ENCODE measurements at places on chromosomes 2 and 18.
A peak's percentile ranks its signal among the peaks of the same experiment; 100 is the strongest.

- peak; percentile 10 for DNase-seq
These were observed 172.2 kb downstream of the LDLRAD4 start for GRCh38 chr18:13390711-13391110.

DNA sequence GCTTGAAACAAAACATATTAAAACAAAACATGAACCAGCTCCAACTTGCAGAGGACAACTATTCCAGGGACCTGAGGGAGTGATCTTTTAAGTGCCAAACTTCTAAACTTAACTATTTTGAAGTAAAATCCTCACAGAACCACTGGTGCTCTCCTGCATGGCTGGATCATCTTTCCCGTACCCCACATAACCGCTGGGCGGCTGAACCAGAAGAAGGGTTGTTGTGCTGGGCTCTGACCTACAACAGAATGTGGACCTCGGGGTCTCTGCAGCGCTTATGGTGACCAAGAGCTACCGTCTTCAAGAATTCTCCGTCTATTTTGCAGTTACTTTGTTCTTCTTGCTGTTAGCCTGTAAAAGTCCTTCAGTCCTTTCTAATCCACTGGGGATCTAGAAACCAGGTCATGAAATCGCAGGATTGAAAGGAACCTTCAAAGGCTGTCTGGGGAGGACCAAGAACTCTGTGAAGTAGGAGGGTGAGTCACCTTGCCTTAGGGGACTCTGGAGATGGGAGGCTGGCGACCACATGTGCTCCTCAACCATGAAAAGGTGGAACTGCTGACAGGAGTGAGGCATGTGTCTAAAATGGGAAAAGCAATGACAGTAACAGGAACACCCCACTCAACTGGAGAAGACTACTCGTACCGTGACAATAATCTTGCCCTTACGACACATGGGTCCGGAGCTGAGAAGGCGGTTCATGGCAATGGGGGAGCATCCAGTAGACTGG, 46.6 kb downstream of the HDLBP start:
- DNase-seq, result no peak

GRCh38 chr2:10269711-10270610, 32.7 kb upstream of the HPCAL1 start:
- DNase-seq, result no peak

DNA sequence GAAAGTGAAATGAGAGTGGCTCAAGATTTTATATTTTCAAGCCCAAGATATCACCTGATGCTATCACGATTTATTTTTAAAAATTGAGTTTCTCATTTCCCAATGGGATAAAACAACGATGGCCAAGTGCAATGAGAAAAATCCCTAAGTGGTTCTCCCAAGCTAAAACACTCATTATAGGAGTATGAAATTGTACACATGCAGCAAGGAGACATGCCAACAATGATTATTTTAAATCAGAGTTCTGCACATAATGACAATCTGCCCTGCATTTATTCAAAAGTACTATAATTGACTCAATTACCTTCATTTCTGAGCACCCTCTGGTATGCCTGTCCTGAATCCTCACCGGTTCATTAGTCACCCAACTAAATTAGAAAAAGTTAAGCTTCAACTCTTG, 12.7 kb downstream of the CYTIP start:
- no peak for DNase-seq

- DNase-seq, result peak; percentile 65
These were observed 29.6 kb downstream of the MCEE start for GRCh38 chr2:71100195-71100964.

DNA sequence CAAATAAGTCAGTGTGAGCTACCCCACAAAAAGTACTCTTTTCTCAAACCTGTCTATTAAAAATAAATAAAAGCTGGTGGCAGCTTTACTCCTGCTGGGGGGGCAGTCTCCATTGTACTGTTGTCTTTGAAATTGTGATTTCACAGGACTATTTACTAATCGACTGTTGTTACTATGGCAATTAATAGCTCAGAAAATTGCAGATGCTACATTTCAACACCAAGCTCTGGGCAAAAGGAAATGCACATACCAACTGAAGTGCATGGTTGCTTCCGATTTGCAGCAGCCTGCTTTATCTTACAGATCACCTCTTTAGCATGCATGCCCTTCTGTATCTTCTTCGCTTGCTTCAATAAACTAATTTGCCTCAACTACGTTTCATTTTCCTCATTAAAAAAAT, 117.6 kb upstream of the DAPL1 start:
- no peak for DNase-seq

DNA sequence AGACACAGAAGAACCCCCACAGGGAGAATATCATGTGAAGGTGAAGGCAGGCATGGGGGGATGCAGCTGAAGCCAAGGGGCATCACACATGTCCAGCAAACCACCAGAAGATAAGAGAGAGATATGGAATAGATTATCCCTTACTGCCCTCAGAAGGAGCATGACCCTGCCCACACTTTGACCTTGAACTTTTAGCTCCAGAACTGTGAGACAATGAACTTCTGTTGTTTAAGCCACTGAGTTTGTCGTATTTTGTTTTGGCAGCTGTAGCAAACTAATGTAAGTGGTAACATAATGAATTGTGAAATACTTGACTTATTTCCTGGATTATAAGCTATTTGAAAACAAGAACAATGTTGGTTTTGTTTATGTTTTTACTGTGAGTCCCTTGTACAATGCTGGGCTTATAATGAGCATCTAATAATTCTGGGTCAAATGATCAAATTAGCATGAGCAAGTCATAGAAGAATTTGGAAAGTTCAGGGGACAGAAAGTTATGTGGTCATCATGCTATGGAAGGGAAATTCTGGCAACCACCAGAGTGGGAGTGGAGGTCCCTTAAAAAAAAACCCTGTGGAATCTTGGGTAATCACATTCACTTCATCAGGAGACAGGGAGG, 541.0 kb upstream of the KLHL29 start:
- no peak for DNase-seq

DNA sequence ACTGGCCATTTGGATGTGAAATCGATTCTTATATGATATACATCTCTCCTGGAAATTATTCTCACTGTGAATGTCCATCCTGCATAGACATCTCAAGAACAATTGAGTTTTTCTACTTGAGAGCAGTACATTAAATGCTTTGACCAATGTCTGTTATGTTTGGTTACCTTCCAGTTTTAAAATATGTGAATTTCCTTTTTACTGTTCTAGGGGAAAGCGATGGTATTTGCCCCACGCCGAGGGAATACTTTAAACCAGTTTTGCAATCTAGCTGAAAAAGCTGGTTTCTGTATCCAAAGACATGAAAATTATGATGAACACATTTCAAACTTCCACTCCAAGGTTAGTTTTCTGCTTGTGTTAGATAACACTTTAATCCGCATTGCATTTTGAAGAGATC, 175.3 kb upstream of the SIX3 start:
- DNase-seq, result no peak

DNA sequence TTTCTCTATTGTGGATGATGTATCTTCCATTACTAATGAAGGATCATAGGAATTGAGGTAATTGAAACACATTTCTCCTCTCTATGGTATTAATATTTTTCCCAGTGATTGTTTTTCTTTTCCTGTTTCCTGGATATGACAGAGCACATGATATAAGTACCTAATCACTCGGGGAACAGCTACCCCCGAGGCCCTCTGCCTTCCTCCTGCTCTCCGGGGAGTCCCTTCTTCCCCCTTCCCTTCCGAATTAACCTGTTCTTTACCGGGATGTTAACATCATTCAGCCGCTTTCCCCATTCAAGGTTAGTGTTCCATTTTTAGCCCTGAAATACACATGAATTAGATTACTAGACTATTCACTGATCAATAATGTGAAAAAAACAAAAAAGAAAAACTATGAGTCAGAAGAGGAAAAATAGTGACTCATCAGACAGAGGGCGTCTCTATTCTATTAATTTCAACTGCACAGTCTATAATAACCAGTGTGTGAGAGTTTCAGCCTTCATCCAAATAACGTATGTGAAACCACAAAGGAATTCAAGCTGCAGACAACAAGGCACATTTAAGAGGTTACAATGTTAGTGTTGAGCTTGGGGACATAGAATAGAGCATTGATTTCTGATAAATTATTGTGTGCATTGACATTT, 450.8 kb downstream of the DLGAP1 start:
- no peak for DNase-seq

- DNase-seq, result no peak
These were observed 271.8 kb downstream of the ZNF521 start for GRCh38 chr18:25080211-25080610.

DNA sequence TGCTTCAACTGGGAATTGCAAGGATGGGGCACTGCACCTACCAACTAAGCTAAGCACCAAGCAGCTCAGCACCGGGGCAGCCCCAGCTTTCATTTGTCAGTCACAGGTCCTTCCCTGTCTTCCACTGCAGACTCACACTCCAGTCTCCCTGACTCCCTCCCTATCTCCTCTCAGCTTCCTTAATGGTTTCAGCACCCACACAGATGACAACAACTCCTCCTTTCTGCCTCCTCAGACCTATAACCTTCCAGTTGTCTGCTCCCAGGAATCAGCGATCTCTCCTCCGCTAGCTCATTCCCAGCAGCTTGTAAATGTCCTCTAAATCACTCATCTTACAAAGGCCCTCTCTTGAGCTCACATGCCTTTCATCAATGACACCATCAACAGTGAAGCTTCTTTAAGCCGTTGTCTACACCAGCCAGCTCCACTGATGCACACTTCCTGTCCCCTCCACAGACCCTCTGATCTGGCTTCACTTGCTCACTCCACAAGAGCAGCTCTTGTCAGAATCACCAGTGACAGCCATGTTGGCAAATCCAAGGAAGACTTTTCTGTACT, 32.1 kb downstream of the CLASP1 start:
- DNase-seq, result no peak
